Right ventricle myocardium superior (tissue), 1 donor: ENCODE measurements at places on chromosomes 12 and 14. TPM values are rescaled to one million over a fixed set of nuclear protein-coding genes. Genes with fewer than 3 reads are reported as not detected.

DNA sequence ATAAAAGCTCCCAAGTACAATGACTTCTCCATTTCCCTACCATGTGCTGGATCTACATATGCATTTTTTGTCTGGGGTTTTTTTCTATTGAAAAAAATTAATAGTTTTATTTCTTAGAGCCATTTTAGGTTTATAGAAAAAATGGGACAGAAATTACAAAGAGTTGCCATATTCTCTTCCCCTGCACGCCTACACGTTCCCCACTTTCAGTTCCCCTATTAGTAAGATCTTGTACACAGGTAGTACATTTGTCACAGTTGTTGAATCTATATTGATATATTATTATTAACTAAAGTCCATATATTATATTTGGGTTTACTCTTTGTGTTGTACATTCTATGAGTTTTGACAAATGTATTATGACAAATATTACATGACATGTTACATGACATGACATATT lies 35.7 kb downstream of the SIX6 start:
- no peak for DNase-seq

GRCh38 chr12:120757226-120757742 lies 31.7 kb downstream of the ACADS start:
- DNase-seq, result no peak

DNA sequence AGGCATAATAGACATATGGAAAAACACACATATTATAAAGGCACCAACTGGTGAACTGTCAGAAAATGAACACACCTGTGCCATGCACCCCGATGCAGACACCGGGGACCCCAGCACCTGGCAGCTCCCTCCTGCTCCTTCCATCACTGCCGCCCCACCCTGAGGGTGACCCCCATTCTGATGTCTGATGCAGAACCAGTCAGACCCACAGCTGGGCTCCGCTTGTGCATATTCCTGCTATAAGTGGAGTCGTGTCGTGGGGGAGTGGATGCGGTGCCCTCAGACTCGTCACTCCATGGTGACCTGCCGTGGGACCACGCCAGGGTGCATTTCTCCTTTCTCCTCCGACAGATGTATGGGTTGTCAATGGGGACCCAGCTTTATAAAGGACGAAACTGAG lies 45.7 kb upstream of the MEG3 start:
- DNase-seq, result no peak

GRCh38 chr14:91388551-91388975 lies 29.1 kb downstream of the CCDC88C start:
- DNase-seq, result no peak

The HVCN1 gene
- total RNA-seq, result 11.9 TPM

GRCh38 chr14:95526483-95527386 lies 8.1 kb upstream of the GLRX5 start:
- DNase-seq, result no peak

GRCh38 chr12:89260841-89261637 lies 91.3 kb downstream of the DUSP6 start:
- no peak for DNase-seq

The AICDA gene
- not detected for total RNA-seq

GRCh38 chr14:102215071-102215470 lies 75.4 kb downstream of the WDR20 start:
- no peak for DNase-seq

GRCh38 chr14:57018065-57018464 lies 207.8 kb upstream of the OTX2 start:
- DNase-seq, result no peak

GRCh38 chr12:10794222-10794621 lies 8.2 kb downstream of the TAS2R7 start:
- DNase-seq, result no peak

GRCh38 chr12:130826151-130826801 lies 12.8 kb downstream of the STX2 start:
- DNase-seq, result no peak

The CCDC175 gene
- not detected for total RNA-seq

The TRIAP1 gene
- total RNA-seq, result 15.1 TPM

DNA sequence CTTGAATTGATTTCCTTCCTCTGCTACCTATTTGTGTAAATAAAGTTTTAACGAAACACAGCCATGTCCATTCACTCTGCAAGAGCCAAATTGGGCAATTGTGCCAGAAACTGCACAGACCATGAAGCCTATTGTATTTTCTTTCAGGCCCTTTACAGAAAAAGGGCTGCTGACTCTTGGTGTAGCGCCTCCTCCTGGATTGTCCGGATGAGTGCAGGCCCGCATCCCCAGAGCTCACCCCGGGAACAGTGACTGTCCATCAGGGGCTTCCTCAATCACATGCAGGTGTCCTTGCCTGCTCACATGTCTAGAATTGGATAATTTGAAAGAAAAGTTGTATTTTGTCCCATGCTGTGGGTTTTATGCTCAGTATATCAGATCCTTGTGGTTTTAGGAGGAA lies 1282.2 kb downstream of the AACS start:
- DNase-seq, result no peak

The MIPOL1 gene
- total RNA-seq, result 8.4 TPM

DNA sequence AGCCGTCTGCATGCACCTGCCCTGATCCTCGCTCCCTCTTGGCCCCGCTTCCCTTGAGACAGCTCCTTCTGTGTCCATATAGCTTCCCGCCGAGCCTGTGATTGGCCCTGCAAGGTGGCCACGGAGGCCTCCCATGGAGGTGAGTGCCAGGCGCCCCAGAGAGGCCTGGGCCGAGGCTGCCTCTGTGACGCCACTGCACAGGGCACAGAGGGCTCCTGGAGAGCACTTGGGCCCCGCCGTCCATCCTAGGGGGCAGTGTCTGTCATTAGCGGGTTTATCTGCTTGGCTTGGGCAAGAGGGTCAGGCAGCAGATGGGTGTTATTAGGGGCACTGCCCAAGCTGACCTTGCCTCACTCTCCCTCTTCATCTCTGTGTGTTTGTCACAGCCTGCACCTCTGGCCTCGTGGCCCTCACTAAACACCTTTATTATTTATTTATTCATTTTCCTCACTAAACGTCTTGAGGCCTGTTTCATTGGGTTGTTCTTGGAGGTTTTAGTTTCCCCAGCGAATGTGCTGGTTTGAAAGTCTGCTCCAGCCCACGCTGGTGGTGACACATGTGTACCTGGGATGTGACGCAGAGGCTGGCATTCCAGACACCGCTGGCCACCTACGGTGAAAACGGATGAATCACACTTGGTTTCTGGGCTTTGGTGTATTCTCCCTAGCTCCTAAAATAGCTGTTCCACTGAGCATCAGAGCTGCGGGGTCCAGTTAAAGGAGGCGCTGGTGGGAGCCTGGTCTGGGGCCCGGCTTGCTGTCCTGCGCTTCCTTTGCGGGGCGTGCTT lies 5.9 kb downstream of the ZFYVE21 start:
- no peak for DNase-seq

GRCh38 chr12:10362325-10362724 lies 27.5 kb downstream of the KLRK1 start:
- no peak for DNase-seq

The CHGA gene
- not detected for total RNA-seq

- DNase-seq, result no peak
Observed at GRCh38 chr12:104683831-104684503, 227.2 kb downstream of the CHST11 start.

The PRIM1 gene
- total RNA-seq, result 3.6 TPM

DNA sequence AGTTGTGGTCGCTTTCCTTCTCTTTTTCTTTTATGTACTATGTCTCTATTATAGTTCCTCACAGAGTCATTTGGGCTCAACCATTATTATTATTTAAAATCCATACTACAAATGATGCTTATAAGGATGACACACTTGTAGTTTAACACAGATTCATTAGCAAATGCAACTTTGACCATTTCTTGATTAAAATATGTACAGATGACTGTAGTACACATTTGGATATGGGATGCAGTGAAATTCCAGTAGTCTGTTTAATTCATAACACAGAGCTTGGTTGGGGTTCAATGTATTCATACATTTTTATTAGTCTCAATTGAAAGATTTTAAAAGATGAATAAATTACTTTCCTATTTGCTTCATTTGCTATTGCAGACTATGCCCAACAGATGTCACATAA lies 30.0 kb downstream of the SLC38A1 start:
- DNase-seq, result no peak

DNA sequence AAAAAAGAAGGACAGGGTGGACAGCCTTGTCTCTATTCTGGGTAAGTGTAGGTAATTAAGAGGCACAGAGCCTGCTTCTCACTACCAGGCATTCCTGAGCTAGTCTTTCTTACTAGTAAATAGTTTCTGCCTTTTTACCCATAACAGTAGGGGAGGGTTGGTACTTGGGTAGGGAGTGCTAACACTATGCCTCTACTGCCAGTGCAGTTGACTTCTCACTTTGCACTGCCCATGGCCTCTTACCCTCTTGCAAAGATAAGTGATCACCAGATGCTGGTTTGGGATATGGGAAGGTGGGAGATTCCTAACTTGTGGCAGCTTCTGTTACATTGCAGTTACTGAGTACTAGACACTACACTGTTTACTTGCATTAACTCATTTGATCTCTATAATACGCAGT lies 11.6 kb downstream of the AHSA1 start:
- no peak for DNase-seq

The GRIN2B gene
- total RNA-seq, result 0.03 TPM

The HOXC12 gene
- not detected for total RNA-seq

DNA sequence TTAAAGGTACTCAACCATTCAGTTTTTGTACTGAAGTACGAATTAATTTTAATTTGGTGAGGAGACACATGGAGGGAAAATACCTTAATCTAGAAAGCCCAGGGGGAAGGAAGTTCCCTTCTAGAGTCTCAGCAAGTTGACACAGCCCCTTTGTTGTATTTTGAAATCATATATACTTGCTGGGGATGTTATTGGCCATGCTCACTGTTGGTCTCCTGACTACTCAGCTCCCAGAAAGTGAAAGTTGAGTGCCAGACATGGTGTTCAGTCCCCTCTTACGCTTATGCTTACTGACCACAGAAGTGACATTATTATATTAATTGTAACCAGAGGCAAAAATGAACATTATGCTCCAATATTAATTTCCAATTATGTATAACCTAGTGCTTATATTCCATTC lies 28.1 kb downstream of the ARF6 start:
- DNase-seq, result no peak

DNA sequence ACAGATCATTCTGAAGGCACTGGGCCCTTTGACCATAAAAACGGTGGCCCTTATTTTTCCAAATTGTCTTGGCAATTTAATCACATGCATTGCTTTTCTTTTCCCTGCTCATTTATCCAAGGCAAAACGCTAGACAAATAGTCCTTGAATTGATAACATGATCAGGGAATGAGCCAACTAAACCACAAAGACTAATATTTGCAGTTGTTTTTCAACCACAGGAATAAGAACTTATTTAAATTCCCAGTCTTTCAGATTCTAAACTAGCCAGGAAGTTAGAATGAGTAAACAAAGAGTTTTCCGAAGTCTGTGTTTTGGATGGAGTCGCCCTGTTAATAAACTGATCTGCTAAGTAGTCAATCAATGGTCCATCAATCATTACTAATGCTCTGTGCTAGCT lies 14.9 kb downstream of the TBX5 start:
- DNase-seq, result no peak

- no peak for DNase-seq
Observed at GRCh38 chr12:94180558-94181296, 32.4 kb downstream of the PLXNC1 start.

DNA sequence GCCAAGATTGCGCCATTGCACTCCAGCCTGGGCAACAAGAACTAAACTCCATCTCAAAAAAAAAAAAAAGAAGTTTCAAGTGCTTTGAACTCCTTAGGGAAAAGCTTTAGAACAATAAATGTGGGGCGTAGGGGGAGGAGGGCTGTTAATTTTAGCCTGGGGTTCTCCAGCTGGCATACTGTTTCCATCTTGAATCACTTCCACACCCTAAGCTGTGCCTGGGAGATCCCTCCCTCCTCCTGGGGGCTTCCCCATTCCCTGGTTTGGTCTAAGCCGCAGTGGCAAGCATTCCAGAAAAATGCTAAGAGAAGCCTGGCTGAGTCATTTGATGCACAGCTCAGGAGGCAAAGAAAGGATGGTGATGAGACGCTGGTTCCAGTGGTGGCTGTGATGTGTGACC lies 2.3 kb upstream of the ZNF384 start:
- DNase-seq, result no peak

- no peak for DNase-seq
Observed at GRCh38 chr12:132866251-132866828, 21.1 kb downstream of the CHFR start.

DNA sequence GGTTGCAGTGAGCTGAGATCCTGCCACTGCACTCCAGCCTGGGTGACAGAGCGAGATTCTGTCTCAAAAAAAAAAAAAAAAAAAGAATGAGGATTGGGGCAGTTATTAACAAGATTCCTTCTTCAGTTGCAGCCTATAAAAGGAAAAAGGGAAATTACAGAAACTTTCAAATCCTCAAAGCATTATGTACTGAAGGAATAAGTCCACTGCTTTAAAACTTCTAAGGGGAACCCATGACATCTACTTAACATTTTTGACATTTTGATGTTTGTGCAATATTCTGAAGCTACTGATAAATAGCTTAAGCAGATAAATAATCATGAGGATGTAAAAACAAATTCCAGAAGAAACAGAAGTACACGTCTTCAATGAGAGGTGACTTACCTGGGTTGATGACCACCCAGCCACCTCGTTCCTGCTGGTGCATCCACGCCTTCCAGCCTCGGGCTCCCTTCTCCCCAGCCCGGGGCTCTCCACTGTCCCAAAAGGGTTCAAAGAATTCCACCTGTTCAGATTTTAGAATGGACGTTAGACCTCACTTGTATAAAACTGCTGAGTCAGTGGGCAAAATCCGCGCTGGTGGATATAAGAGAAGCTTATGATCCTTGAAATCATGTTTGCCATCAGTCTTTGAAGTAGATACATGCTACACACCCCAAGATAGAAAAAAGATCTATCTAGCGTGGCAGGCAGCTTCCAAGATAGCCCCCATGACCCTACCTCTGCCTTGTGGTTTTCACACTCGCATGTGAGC lies 33.7 kb downstream of the NRDE2 start:
- no peak for DNase-seq

DNA sequence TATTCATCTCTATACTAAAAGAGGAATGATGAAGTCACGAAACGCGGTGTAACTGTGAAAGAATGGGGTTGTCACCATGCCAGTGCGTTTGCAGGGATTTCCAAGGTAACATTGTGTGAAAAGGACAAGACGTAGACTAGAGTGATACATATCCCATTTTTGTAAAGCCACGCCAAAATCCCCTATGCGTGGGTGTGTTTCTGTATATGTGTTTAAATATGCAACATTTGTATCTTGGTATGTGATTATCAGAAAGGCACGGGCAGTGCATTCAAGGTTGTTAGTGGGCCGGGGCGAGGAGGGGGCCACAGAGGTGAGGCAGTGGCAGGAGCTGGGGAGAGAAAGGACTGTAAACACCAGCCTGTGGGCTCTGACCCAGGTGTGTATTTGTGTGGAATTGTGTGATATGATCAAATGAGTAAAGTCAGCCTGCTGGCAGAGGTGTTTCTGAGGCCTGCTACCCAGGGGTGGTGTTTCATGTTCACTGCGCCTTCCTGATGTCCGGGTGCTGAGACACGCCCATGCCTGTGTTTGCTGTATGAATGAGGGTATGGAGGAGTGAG lies 137.8 kb downstream of the ADGRD1 start:
- DNase-seq, result peak; percentile 19

The CDH24 gene
- 1.6 TPM for total RNA-seq
